Activated CD4-positive, CD25-positive, alpha-beta regulatory T cell (primary cell): ENCODE measurements at places on chromosomes 7 and 10.

GRCh38 chr7:17502213-17503060 lies 204.0 kb downstream of the AHR start:
- DNase-seq: no peak

DNA sequence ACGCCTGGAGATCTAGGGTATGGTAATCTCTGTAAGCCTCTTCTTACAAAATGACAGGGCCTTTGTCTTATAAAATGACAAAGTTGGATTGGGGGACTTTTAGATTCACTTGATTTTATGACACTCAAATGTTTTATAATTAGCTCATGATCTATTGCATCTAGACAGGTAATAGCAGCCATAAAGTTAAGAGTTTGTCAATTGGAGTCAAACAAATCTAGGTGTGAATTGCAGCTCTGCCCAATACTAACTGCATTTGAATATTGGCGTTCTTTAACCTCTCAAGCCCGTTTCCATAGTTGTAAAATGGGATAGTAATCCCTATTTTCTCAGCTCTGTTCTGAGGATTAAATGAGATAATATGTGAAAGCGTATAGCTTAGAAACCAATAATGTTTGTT lies 14.1 kb upstream of the MRC1 start:
- no peak for DNase-seq

DNA sequence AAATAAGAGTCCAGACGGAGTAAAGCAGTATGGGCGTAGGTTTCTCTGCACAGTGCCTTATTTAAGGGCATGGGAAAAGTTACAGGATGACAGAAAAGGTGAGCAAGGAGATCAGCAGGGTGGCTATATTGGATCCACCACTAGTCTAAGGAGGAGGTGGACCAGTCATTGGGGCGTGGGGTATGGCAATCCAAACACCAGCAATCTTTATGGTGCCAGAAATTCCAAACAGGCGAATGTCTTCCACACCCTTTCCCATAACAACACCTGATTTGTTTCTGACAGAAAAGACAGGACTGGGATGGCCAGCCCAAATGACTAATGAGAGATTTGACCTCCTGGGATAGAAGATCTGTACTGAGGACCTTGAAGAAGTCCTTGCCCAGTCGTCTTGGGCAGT lies 181.8 kb upstream of the MBL2 start:
- DNase-seq: no peak

DNA sequence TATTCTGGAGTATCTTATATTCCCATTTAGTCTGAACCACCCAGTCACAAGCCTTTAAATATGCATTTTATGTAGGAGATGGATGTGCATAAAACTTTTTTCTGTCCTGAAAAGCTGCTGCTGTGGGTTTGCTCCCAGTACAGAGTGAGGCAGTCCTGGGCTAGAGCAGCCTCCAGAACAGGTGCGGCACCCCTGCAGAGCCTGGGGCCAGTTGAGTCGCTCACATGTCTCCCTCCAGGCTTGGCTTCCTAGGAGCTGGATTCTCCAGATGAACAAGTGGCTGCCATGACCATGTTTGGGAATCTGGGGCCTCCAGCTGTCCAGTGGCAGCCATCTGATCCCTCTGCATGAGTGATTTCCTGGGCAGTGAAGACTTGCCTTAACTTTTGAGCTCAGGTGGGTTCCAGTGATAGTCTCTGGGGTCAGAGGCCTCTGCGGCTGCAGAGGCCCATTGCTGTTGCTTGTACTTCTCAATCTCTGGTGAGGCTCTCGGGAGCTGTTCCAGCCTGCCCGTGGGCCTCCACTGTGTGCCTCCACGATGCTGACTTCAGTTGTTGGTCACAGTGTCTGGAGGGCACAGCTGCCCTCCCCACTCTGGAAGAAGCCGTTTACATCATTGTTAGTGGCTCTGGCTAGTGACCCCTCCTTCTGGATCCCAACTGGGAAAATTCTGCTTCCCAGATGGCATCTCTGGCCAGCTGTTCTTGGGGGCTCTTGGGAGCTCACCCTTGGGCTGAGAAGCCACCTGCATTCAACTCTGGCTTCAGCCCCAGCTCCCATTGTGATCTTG lies 120.4 kb downstream of the EMX2 start:
- DNase-seq: no peak

- DNase-seq: peak; percentile 80
Observed at GRCh38 chr10:44864637-44865288, 46.4 kb upstream of the TMEM72 start.

DNA sequence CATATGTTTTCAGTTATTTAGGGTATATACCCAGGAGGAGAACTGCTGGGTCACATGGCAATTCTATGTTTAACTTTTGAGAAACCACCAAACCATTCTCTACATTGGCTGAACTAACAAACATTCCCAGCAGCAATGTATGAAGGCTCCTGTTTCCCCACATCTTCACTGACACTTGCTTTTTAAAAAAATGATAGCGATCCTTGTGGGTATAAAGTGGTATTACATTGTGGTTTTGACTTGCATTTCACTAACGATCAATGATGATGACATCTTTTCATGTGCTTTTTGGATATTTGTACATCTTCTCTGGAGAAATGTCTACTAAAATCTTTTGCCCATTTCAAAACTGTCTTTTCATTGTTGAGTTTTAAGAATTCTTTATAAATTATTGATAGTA lies 51.2 kb upstream of the ANAPC16 start:
- no peak for DNase-seq

DNA sequence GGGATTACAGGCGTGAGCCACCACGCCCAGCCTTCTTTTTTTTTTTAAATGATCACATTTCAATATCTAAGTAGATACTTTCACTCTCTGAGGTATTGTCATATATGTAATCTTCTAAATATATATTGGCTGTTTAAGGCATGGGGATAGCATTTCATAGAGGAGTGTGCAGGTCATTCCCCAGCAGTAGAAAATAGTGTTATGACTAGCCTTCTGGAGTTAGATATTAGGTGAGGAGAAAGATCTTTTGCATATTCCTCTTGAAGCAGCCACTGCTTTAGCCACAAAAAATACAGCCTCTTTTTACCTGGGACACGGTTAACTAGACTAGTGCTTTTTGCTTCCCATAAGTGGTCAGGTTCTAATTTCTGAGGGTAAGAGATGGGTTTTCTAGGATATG lies 28.9 kb downstream of the ADD3 start:
- DNase-seq: no peak

DNA sequence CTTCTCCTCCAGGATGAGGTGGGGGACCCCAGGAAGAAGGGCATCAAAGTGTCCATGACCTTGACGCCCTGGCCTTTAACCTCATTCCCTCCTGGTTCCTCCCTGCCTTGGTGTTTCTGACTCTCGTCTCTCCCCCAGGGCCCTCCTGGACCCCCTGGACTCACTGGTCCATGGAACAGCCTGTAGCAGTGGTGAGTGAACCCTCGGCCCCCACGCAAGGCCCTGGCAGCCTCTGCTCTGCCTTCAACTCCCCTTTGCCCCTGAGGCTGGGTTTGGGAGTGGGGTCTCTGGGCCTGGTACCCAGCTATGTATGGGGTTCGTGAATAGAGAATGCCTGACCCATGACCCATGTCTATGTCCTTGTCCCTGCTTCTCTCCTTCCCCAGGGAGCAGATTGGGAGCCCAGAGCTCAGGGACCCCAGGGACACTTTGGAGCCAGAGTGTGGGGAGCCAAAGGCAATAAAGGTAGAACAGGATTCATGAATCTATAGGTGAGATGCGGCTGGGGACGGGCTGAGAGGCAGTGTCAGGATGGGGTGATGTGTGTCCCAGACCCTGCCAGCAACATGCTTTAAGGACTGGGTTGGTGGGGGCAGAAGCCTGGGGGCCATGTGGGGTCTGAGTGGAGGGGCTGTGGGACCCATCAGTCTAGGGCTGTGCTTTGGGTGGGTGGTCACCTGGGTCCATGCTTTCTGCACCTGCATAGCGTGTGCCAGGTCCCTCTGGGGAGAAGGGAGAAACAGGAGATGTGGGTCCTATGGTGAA lies 18.4 kb upstream of the VOPP1 start:
- DNase-seq: no peak

- no peak for DNase-seq
Observed at GRCh38 chr7:91181949-91182348, 82.3 kb upstream of the FZD1 start.

DNA sequence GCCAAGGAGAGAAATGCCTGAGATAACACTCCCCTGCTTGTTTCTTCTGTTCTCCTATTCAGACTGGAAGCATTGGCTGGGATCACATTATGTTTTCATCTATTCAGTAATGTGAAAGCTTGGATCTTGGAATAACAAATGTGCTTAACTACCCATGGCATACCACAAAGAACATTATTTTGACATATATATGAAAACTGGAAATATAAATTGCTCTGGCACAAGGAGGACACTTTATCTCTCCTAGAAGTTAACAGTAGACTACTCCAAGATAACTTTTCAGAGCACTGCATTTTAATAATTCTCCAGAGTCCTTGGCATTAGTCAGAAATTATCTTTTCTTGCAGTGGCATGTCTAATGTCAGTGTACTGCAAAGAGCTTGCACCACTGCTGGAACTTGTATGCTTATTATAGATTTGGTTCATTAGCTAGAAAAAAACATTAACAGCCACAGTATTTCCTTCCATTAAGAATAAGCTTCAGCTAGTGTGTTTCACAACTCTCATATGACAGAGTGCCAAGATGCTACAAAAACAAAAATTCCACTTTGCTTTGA lies 169.3 kb upstream of the LRRN3 start:
- no peak for DNase-seq

DNA sequence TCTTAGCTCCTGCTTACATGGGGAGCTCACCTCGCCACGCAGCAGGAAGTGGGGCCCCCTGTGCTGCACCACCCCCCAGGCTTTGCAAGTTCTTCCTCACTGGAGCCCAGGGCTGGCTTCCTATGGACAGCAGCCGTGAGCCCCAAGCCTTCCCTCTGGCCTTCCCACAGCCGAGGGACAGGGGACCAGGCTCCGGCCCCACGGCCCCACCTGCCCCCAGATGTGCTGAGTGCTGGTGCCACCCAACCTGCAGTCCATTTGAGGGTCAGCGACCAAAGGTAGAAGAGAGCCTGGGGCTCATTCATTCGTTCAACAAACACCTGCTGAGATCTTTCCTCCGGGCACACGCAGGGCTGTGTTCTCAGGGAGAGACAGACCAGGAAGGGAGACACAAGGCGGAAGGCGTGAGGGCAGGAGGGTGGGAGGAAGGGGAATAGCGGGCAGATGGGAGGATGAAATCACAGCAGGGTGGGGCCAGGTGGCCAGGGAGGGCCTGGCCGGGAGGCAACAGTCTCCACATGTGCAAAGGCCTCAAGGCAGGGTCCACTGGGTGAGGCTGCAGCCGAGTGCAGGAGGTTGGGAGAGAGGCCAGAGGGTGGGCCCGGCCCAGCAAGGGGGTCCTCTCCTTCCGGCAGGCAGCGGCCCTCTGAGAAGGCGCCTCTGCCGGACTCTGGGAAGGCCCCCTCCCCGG lies 100.1 kb downstream of the FOXL3 start:
- DNase-seq: no peak

DNA sequence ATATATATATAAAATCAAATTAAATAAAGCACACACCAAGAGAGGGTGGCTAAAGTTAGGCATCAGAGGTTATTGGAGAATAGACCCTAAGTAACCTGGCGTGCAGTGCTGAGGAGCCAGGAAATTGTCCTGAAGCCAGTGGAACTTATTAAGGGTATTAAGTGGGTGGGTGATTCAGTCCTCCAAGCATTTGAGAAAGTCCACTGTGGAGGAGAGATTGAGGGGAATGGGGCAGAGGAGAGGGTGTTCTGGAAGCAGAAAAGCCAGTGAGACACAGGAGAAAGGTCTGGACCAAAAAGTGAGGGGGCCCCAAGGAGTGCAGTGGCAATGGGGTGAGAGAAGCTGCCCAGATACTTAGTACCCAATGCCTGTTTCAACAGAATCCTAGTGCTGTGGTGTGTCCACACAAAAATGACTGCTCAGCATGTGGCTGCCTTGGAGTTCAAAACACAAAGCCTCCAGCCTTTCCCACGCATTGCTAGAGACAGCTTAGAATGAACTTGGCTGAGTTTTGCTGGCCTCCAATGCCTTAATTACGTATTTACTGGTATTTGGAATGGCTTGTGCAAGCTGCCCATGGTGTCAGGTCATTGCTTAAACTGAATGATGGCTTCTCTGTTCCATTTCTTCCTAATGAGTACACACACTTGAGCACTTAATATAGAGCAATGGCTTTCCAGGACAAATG lies 44.9 kb upstream of the CHST15 start:
- no peak for DNase-seq

GRCh38 chr7:77455321-77455720 lies 39.2 kb upstream of the GSAP start:
- DNase-seq: no peak

DNA sequence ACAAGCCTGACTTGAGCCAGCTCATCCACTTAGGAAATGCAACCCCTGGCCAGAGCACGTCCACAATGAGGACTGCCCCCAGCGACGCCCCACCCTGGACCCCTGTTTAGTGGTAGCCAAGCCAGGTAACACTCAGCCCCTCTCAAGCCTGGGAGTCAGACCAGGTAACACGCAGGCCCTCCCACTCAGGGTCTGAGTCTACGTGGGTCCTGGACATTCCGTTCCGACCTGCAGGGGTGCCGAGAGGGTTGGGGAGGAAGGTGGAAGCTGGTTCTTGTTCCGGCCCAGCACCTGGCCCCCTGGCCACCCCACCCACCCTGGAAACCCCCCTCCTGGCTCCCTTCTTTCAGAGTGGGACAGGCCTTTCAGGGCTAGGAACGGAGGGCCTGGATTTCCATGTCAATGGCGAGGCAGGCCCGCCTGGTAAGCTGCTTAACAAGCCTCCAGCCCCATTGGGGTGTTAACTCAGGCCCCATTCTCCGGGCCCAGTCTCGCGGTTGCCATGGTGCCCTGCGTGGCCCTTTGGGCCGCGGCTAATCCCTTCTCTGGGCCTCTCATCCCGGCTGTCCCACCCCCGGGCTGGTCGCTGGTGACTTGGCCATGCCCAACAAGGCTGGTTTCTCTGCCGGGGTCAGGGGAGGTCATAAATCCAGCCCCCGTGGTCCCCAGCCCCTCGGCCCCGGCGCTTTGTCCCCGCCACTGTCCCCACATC lies 19.7 kb upstream of the LFNG start:
- DNase-seq: no peak

DNA sequence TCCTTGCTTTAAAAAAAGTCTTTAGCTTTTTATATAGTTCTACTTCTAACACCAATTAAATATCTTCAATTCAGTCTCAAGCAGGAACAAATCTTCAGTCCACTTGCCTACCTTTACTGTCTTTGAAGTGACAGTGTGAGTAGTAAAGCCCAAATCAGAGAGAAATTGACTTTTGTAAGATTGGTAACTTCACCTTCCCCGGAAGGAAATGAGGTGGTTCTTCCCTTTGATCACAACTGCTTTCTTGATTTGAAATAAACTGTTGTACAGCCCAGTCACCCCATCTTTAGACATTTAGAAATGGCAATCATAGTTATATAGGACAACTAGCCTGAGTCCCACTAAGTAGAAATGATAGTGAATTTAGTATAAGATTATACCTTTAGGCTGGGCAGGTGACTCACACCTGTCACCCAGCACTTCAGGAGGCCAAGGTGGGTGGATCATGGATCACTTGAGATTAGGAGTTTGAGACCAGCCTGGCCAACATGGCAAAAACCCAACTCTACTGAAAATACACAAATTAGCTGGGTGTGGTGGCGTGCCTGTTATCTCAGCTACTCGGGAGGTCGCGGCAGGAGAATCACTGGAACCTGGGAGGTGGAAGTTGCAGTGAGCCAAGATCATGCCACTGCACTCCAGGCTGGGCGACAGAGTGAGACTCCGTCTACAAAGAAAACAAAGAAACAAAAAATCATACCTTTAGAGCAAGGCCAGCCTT lies 4.7 kb downstream of the FAS start:
- DNase-seq: no peak
